Activated CD4-positive, alpha-beta T cell treated with anti-CD3 and anti-CD28 coated beads, Interleukin-2, amount 10 ng/mL, durations not matched to agents 24 days and 14 days (primary cell): ENCODE measurements at places on chromosomes 6 and 20. TPM values are rescaled to one million over a fixed set of nuclear protein-coding genes. Genes with fewer than 3 reads are reported as not detected.

DNA sequence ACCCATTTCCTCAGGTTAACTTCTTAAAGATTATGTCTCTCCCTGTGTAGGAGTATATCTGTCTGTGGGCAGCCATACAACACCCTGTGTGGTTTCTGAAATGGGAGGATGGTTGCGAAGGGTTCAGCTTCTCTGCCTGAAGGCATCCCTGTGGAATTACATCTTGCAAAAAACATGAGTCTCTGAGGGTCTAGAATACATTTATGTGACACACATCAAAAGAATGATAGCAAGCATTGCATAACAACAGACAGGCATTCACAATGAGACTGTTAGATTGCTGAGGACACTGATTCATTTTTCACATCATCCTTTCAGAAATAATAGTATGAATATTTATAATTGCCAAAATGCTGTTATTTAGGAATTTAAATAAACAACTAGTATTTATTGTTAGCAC is 670.9 kb downstream of the HTR1B start:
- H3K27me3 ChIP-seq = no peaks in the 10 kb centered on the region
- DNase-seq = no peak
- H3K27ac ChIP-seq = no peak overlapping the region
- no peaks in the 10 kb centered on the region for H3K36me3 ChIP-seq

DNA sequence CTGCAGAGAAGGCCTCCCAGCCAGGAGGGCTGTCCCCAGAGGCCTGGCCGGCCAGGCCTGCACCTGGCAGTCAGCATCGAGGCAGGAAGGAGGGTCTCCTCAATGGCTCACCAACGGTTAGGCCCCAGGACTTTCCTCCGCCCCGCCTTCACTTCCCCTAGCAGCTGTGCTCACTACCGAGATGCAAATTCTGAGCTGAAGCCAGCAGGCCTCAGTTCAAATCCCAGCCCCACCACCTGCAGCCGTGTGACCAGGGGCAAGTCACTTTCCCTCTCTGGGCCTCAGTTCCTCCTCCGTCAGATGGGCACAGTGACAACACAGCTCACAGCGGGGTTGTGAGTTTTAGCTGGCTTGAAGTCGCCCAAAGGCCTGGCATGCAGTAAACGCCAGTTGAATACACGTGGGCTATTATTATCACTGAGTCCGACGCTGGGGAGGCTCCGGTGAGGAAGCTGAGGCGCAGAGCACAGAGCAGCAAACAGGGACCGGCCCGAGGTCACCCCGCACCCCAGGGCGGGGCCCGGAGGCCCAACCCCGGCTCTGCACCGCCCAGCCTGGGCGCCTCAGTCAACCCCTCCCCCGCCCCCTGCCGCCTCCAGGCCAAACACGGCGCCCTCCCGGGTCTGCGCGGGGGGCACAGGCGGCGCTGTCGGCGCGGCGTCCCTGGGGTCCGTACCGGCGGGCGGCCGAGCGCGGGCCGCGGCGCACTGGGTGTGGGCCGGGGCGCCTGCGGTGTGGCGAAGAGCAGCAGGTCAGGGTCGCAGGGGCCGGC is 671 bp downstream of the E2F1 start:
- DNase-seq = peak; percentile 89
- H3K36me3 ChIP-seq = peaks cover 12% of the 10 kb centered on the region
- no peaks in the 10 kb centered on the region for H3K27me3 ChIP-seq
- H3K4me3 ChIP-seq = peak overlapping the region; percentile 96
- H3K27ac ChIP-seq = peak overlapping the region; percentile 93

DNA sequence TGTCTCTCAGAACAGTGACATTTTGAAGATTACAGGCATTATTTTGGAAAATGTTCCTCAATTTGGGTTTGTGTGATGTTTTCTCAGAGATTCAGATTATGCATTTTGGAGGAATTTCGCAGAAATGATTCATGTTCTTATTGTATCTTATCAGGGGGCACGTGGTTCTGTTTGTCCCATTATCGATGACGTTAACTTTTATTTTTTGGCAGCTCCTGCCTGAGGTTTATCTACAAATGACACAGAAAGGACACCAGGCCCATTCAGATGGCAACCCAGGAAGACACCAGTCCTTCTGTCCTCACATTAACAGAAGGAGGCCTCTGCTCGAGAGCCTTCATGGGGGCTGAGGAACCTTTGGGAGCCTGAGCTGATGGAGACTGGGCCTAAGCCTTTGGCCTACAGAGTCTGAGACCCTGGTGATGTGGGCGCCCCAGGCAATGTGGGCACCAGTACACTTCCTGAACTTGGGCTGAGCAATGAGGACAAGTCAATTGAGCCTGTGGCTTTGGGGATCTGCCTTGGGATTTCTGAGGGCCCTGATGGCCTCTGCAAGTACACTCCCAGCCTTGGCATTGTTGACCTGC is 41.2 kb upstream of the EZR start:
- H3K27ac ChIP-seq = no peak overlapping the region
- H3K4me3 ChIP-seq = no peak overlapping the region
- no peaks in the 10 kb centered on the region for H3K36me3 ChIP-seq
- H3K27me3 ChIP-seq = no peaks in the 10 kb centered on the region
- peaks cover 4% of the 10 kb centered on the region for H3K4me1 ChIP-seq
- DNase-seq = no peak

Gene RAET1L
- total RNA-seq = not detected in 2 replicates

- H3K27ac ChIP-seq = peak overlapping the region; percentile 62
- no peaks in the 10 kb centered on the region for H3K27me3 ChIP-seq
- peaks cover 29% of the 10 kb centered on the region for H3K36me3 ChIP-seq
- H3K4me3 ChIP-seq = no peak overlapping the region
- no peak for DNase-seq
Observed at GRCh38 chr6:42394881-42395620, 56.7 kb downstream of the TRERF1 start.
